ENCODE measurements at places on chromosomes 4 and X. TPM values are rescaled to one million over a fixed set of nuclear protein-coding genes. Genes with fewer than 3 reads are reported as not detected.

MAGEB10 gene
- not detected for total RNA-seq

CXCL3 gene
- total RNA-seq: not detected

SEPSECS gene
- total RNA-seq: 6.7 TPM

GIMD1 gene
- not detected for total RNA-seq

TLR2 gene
- total RNA-seq: 3.8 TPM

RNF4 gene
- total RNA-seq: 25.1 TPM

JCHAIN gene
- total RNA-seq: not detected

HUWE1 gene
- 158 TPM for total RNA-seq

OPRPN gene
- total RNA-seq: not detected

MRFAP1 gene
- total RNA-seq: 281 TPM

CABS1 gene
- total RNA-seq: not detected

ACSL4 gene
- total RNA-seq: 18.7 TPM

PDCL2 gene
- total RNA-seq: not detected

SMIM20 gene
- 36.4 TPM for total RNA-seq

All from gastrocnemius medialis (tissue), 4 donors.